ENCODE measurements at places on chromosomes 7 and 10.

DNA sequence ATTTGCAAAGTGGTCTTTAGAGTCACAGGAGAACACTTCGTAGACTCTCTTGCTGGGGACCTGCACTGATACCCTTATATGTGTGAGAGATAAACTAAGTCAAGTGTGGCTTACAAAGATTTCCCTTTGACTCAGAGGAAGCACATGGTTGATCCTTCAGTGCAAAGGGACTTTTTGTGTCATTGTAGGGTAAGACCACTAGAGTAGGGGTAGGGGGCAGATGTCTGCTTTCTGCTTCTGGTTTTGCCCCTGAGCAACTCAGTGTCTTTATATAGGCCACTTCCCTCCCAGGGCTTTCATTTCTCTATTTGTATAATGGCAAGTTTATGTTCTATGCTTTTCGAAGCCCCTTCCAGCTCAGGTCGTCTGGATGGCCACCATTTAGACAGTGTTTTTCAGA, 281.7 kb downstream of the SORCS3 start:
- DNase-seq: no peak

DNA sequence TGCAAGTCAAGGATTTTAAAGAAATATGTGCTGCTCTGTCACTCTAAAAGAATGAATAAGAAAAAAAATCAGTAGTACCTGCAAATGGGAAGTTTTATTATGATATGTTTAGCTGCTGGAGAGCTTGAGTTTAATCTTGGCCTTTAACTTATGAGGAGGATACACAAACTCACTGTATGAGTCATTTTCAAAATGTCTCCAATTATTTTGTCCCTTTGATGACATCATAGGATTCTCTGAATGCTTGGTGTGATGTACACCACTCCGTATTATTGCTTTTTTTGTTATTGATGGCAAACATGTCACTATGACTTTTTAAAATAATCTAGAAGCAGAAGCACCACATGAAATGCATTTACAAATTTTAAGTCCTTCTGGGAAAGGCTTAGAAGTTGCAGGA, 125.8 kb downstream of the RALA start:
- no peak for DNase-seq

DNA sequence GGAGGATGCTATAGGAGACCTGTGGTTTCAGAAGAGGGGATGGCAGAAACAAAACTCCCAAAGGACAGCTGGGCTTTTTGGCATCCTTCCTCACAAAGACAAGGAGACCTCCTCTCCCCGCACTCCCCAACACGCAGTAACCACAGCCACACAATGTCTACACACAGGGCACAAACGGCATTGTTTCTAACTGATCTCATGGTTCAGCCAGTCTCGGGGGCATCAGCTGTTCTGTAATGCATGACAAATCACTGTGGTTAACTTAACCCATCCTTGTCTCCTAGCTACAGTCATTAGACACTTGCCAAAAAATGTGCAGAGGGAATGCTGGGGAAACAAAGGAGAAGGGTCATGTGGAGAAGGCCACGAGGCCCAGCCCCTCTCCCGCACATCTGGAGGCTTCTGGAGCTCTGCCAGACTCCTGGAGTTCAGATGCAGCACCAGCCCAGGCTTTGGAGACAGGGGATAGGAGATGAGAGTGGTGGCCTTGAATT, 7.6 kb upstream of the ADAMTS14 start:
- no peak for DNase-seq

- DNase-seq: no peak
Measured at GRCh38 chr7:132805766-132806165, 229.5 kb upstream of the PLXNA4 start.

- DNase-seq: no peak
Measured at GRCh38 chr7:95327356-95327755, 3.0 kb upstream of the PON1 start.

GRCh38 chr7:158364451-158364850, 223.2 kb downstream of the PTPRN2 start:
- no peak for DNase-seq

DNA sequence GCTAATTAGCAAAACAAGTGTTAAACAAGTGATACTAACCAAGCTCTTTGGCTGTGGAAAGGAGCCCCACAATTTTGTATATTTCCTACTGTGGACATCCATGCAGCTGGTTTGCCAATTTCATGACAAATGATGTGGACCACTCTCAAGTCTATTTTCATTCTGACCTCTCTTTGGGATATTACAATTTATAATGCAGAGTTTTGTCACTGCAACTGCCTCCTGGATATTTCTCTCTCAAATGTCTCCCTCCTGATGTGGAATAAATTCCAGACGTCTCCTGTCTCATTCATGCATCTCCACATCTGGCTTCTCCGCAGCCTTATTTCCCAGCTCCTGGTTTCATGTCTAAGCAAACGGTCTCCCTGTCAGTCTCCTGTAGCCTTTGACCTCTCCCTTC, 80.6 kb upstream of the RHEB start:
- DNase-seq: no peak

DNA sequence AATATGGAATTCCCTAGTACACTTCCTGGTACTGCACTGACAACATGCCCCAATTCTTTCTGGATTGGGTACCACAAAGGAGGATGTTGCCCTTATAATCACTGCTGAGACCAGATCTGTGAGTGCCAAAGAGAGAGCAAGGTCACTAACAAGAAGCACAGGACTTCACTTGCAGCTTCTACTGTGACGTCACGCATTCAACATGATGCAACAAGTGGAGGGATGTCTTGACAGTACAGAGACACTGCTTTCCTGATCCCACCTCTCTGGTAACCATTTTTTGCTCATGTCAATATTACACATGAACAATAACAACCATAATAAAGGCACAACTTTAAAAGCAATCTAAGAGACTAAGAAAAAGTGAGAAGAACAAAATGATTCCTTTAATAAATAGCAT, 414.1 kb upstream of the LRRN3 start:
- no peak for DNase-seq

Data from osteocyte (in vitro differentiated cells).